ENCODE measurements at places on chromosomes 6 and 20.

- no peak for DNase-seq
Observed at GRCh38 chr20:6070829-6071695, 17.2 kb upstream of the LRRN4 start.

DNA sequence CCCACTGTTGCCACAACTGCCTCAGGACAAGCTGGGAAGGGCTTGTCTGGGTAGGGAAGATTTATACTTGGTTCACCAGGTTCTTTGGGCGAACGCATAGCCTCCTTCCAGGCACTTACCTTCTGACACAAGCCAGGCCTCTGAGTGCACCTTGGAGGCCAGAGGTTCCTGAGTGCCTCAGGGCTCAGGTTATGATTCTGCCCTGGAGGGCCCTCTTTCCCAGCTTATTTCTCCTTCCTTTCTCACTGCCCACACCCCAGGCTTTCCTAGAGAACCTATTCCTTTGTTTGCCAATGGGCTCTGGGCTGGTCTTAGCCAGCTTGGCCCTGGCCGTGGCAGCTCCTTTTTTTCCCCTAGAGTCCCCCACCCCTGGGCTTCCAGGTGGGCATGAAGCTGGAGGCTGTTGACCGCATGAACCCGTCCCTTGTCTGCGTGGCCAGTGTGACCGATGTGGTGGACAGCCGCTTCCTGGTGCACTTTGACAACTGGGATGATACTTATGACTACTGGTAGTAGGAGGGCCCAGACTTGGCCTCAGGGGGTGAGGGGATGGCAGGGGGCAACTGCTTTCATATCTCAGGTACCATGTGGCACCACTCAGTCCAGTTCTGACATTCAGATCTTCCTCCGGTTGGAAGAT lies 25.0 kb downstream of the L3MBTL1 start:
- DNase-seq: no peak

GRCh38 chr6:169404828-169405227 lies 151.2 kb upstream of the THBS2 start:
- no peak for DNase-seq

- DNase-seq: no peak
Observed at GRCh38 chr6:22149096-22149495, 147.7 kb downstream of the PRL start.

- DNase-seq: no peak
Observed at GRCh38 chr6:40910260-40910893, 128.6 kb downstream of the UNC5CL start.

DNA sequence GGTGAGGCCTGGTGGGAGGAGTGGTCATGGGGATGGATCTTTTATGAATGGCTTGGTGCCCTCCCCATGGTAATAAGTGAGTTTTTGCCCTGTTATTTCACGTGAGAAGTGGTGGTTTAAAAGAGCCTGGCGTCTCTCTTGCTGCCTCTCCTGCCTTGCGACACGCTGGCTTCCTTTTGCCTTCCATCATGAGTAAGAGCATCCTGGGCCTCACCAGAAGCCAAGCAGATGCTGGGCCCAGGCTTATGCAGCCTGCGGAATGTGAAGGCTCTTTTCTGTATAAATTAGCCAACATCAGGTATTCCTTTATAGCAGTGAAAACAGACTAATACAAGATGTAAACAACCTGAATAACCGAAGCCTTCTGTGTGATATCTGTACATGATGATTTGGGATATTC lies 27.6 kb downstream of the VTA1 start:
- DNase-seq: no peak

GRCh38 chr6:3235486-3235885 lies 8.0 kb upstream of the TUBB2B start:
- no peak for DNase-seq

GRCh38 chr6:157268396-157268795 lies 54.9 kb downstream of the TMEM242 start:
- DNase-seq: no peak

GRCh38 chr6:106037060-106037459 lies 49.1 kb upstream of the PRDM1 start:
- DNase-seq: no peak

DNA sequence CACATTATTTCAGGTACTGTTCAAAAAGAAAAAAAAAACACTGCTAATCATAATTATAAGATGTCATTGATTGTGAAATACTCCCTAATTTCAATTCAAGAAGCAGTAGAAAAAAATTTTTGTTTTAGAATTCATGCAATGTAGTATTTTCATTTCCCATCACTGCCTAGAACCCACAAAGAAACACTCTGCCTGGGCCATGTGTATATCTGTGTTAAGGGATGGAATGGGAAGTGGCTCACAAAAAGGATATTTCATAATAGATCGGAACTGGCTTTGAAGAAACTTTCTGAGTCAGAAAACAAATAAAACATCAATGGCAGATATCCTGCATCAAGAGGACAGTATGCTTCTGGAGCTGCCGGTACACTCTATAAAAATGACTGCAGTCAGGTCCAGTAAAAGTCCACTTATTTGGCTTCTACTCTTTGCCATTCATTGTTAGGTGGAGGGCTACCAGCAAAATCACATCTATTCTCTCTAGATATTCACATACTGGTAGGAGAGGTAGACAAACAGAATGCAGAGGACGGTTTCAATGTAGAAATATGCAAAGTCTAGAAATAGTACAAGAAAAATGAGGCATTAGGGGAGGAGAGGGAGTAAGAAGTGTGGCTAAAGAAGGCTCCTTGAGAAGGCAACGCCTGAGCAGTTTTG lies 135.0 kb upstream of the TNFAIP3 start:
- DNase-seq: no peak

- DNase-seq: no peak
Observed at GRCh38 chr6:6810727-6811126, 222.2 kb downstream of the LY86 start.

- DNase-seq: no peak
Observed at GRCh38 chr6:138520463-138520862, 21.2 kb upstream of the NHSL1 start.

DNA sequence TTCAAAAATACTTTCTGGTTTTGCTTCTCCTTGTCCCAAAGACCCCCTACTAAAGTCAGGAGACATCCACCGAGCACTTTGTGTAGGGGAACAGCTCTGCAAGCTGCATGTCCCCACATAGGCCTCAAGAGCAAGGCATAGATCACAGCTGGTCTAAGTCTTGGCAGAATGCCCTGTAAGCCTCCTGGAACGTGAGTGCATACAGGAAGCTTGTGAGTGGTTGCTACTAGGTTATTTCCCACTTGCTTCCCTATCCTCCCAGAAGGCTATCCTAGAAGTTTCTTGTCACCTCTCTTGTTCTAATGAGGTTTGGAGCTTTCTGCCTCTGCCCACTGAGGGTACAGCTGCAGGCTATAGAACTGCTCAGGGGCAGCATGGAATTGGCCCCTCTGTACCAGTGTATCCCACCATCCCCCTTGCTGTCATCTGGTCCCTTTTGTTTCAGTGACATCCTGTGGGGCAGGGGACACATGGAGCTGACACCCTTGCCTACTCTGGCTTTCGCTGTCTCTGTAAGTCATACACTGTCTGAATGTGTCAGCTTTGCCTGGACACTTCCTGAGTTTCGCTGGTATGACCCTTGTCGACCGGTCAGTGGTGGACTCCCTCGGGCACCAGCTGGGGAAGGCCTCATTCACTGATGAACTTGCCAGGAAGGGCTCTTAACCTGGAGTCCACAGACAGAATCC lies 35.6 kb upstream of the KCNK16 start:
- DNase-seq: peak; percentile 46

GRCh38 chr6:143362192-143362558 lies 88.3 kb downstream of the ADAT2 start:
- no peak for DNase-seq

- DNase-seq: no peak
Observed at GRCh38 chr6:157911278-157911677, 70.4 kb upstream of the SYNJ2 start.

- no peak for DNase-seq
Observed at GRCh38 chr6:164121527-164121926, 707.0 kb downstream of the QKI start.

- no peak for DNase-seq
Observed at GRCh38 chr6:7922596-7922995, 12.0 kb upstream of the TXNDC5 start.

- DNase-seq: peak; percentile 26
Observed at GRCh38 chr20:19784511-19785172, 26.6 kb downstream of the RIN2 start.

DNA sequence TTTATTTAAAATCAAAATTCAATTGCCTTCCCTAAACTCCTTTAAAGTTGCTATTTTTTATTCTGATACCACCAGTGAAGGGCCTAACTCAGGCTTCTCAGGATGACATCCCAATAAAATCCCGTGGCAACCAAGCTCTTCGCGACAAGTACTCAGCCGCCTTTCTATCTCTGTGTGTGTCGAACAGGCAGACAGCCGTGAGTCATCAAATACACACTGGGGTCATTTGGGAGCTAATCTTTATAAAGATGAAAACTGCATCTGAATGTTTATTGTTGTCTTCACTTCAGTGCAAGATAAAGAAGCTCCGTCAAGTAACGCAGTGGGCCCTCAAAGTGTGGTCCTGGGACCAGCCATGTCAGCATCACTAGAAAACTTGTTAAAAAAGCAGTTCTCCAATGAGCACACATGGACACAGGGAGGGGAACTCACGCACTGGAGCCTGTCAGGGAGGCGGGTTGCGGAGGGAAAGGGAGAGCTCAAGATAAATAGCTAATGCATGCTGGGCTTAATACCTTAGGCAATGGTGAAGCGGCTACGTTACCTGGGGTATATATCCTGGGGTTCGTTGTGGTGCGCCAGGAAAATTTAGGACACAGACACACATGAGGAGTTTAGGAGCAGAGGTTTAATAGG lies 119.3 kb downstream of the RNF144B start:
- DNase-seq: no peak

GRCh38 chr6:85127168-85127498 lies 322.8 kb upstream of the NT5E start:
- no peak for DNase-seq

DNA sequence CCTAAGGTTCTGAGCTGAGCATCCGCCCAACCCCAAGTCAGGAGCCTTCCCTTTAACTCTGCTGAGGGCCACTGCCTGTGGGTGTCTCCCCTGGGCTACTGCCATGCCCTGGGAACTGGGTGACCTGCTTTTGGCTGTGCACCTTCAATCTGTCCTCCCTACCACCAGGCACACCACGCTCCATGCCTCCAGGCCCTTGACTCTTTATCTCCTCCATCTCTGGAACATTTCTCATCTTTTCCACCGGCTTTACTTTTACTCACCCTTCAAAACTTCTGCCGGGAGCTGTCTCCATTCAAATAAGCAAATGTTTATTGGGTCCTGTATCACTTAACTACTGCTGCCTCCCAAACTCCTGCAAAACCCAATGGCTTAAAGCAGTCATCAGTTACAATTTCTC lies 83.3 kb upstream of the NHSL1 start:
- DNase-seq: no peak

DNA sequence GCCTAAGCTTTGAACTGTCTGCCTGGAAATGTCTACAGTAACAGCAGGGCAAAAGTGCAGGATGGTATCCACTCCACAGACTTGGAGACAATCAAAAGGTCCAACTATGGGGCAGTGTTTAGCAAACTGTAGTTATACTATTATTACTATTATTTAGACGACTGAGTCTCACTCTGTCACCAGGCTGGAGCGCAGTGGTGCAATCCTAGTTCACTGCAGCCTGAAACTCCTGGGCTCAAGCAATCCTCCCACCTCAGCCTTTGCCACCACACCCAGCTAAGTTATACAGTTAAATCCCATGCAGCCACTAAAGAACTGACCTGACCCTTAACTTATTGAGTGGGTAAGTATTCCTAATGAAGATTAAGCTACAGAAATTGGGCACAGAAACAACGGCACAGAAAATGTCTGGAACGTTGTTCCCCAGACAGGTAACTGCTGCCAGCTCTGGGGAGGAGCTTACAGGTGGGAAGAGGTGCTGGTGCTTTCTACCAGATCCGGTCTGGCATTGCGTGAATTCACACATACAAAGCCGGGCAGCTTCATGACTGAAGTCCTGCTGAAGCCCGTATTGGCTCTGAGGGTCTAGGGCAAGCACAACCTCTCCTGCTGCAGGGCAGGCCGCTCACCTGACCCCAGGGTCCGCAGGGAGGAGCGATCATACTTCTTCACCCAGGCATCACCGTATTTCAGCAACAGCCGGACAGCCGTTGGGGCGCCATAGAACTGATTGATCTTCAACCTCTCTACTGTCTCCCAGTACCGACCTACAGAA lies 27.0 kb upstream of the APMAP start:
- DNase-seq: no peak
